ENCODE measurements at places on chromosomes 6 and 20.

DNA sequence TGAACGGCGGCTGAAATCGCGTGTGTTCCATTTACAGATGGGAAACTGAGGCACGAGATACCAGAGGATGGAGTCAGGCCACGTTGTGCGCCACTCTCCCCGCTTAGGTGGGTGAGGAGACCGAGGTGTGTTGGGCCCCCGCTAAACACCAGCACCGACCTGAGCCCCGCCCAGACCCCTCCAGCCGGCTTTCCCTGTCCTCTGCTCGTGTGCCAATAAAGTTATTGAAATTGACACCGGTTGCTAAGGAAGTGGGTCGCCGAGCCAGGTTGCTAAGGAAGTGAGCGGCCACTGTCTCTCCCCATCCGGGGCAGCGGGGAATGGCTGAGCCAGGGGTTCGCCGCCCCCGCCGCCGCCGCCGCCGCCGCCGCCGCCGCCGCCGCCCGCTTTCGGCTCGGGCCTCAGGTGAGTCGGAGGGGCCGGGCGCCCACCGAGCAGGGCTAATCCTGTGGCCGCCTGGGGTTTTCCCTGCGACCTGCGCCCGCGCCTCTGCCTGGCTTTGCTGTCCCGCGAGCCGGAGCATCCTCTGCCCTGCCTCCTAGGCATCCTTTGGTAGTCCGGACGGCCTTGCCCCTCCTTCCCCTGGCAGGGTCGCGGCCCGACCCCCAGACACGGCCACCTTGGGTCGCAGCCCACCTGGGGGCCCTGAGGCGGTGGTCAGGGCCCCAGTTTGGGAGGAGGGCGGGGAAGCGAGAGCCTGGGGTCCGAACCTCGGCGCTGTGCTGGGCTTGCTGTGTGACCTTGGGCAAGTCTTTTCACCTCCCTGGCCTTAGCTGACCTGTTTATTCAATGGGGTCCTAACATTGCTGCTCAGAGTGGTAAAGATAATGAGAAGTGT lies at the start of gene KIF3B:
KIF3B (plus strand) TSS at position 291 of the 838 bp plus-strand sequence. CDS start 32,127 bp downstream, outside the sequence.
- peak; percentile 62 for DNase-seq

DNA sequence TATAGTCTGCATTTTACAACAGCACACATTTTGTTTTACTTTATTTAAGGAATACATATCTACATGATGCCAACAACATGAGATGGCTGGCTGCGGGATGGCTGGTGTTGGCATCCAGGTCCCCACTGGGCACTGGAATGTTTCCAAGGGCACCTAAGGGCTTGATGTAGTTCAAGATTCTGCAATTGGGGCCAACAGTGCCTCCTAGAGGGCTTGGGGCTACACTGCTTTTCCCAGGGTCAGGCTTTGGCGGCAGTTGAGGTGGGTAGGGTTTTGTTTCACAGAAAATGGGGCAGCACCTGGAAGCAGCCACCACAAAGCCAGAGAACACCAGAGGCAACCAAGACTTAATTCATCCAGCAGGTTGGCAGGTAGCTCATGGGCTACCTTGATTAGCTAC lies 202.2 kb upstream of the PRND start:
- no peak for DNase-seq

- DNase-seq = peak; percentile 94
Observed at GRCh38 chr6:43695215-43695966, 7.8 kb upstream of the MRPS18A start.

DNA sequence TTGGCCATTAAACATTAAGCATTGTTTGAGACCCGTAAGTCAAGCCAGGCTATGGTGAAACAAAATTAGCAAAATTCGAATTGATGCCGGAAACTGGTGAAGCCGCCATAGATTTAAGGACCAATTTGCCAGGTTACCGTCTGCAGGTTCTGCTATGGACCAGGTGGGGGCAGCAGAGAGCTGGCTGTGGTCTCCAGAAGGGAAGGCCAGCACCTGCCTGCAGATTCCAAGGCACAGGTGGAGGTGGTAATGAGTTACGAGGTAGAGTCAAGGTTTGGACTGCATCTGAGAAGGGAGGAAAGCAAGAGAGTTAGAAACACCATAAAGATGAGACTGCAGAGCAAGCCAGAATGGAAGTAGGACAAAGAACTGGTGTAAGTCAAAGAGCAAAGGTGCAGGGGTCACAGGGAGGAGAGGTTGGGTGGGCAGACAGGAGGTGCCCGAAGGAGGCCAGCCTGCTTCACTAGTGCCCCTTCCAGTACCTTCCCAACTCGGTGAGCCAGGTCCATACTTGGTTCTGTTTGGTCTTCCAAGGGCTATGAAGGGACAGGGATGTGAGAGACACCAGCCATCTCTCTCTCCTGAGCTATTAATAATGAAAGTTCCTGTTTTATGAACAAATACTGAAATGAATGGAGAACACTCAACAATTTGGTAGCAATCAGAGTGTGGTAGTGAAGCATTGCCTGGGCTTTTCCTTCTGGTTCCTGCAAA lies 131.6 kb upstream of the ESR1 start:
- DNase-seq = no peak

GRCh38 chr20:1875183-1875554 lies 20.0 kb upstream of the SIRPA start:
- no peak for DNase-seq

DNA sequence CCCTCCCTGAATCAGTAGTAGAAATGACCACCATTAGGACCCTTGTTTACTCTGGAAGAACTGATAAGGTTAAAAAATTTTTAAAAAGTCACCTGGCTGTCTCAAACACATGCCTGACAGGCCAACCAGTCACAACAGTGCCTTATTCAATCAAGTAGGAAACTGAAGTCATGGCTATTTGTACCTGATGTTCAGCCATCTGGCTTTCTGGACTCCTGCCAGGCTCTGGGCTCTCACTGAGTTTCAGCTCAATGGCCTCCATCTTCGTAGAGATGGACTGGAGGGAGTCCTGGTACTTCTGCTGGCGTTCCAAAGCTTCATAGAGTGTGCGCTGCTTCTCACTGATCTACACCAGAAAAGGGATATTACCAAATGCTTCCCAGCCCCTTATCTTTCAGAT lies 343.8 kb downstream of the SYNE1 start:
- DNase-seq = peak; percentile 95

DNA sequence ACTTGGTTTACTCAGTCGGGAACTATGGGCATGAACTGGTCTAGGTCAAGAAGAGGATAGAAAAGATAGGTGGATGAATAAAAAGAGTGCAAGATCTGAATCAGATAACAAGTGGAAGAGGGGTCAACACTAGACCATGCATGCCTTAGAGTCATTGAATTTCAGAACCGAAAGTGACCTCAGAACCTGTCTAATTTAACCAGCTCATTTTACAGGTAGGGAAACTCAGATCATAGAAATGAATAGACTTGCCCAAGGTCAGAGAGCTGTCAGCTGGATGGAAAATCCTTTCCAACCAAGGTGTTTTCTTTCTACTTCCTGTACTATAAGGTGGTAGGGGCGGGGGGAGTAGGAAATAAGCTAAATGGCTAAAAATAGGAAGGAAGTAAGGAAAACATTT lies 121.4 kb upstream of the ADGRF1 start:
- no peak for DNase-seq

DNA sequence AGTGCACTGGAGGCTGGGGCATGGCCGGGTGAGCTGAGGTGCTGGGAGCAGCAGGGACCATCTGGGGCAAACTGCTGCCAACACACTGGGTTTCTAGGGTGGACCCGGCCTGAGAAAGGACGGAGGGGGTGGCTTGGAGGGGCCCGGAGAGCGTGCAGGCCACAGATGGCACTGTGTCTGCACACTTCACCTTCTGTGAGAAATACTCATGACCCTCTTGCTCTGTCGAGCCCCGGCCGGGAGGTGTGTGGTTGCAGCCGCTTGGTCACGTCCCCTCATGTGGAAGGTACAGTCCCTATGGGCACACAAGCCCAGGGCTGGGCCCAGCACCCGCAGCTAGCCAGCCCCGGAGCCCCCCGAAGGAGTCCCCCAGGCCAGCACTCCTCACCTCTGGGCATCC lies 59.7 kb downstream of the RBM38 start:
- no peak for DNase-seq

GRCh38 chr6:117728626-117729025 lies 53.4 kb downstream of the NUS1 start:
- DNase-seq = no peak

Measured in NCI-H524 treated with DMSO at 0.1 percent for 48 hours (cell line).